ENCODE measurements at places on chromosomes 12 and 14.

DNA sequence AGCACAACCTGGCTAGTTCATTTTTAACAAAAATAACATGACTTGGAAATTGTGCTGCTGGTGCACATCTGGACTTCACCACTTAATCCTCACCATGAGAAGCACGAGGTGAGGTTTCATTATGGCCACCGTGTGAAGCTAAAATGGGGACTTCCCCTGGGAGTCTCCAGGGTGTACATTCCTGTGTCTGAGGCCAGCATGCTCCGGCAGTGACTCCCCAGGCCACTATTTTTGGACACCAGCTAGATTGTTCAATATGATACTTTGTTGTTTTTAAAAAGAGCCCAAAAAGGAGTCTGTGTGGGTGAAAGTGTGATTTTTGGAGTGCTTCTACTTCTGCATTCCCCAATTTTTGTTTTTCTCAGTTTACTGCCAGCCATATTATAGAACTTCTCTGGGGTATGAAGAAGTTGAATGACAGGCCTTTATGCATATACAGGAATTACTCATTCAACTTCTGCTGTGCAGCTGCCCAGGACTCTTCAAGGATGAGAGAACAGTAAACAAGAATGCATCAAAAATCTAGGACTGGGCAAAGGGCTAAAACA, 16.9 kb upstream of the AICDA start:
- DNase-seq = no peak

DNA sequence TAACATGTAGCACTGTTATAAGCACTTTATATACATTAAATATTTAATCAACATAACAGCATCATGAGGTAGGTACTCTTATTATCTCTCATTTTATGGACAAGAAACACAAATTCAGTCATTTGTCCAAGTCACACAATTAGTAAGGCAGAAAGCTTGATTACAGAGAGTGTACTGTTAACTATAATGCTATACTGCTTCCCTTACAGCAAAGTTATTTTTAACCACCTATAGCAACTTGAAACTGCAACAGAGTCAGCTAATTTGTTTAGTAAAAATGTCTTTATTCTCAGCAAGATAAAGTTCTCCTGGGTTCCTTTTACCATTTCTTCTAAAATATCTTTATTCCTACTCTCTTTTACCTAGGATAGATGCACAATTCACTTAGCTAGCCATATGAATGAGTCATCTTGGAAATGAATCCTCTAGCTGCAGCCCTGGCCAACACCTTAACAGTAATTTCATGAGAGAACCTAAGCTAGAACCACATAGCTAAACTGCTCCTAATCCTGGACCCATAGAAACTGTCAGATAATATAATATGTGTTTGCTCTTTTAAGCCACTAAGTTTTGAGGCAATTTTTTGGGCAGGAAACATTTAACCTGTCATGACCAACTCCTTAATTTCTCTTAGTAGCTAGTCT, 90.2 kb upstream of the HECTD1 start:
- no peak for DNase-seq

- no peak for DNase-seq
Measured at GRCh38 chr12:107133462-107133861, 40.1 kb upstream of the CRY1 start.

DNA sequence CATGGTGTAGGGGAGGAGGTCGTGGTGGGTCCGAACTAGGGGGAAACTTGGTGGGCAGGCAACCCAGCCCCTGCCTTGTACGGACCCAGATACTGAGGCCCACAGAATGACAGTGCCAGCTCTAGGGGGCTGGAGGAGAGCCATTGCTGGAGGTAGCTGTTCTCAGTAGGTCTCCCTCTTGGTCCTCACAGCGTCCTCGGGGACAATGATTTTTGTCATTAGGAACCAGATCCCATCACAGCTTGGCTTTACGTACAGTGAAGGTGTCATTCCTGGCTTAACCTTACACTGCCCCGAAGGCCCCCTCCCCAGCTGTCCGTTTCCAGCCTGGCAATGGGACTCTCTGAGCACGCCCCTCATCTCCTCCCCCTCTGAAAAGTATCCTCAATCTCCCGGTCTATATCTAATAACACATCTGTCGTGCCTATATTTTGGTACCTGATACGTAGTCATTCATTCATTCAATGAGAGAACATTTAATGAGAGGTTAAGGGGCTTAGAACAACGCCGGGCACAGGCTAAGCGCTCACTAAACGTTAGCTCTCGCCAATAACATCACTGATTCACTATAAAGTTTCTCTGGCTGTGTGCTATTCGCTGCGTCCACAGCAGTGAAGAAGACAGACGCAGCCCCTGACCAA, 597 bp upstream of the DYNC1H1 start:
- DNase-seq = no peak

DNA sequence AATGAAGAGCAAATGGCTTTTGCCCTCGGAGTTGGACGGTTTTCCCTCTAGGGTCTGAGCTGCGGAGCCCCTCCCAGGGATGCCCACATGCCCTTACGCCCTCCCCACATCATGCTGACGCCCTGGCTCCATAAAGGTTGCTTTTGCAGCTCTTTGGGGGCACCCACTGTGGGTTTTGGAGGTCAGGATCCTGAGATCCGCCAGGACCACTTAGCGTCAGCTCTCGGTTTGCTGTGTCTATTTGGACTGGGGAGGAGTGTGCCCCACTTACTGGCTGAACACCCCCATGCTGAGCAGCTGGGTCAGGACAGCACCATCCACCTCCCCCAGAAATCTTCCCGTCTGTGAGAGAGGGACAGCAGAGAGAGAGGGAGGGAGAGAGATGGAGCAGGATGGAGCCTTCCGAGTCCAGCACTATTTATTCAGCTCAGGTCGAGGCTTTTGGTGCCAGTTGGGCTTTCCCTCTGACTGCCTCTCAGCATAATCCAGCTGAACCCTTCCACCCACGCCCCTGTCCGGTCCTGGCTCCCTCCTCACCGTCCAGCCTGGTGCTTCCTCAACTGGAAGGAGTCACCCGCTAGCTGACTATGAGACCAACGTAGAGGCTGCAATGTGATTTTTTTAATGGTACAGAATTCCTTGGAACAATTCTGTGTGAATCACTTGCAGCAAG, 18.9 kb upstream of the LRTM2 start:
- DNase-seq = no peak
